Memory B cell (primary cell): ENCODE measurements at places on chromosomes 16 and 17.
A peak's percentile ranks its signal among the peaks of the same experiment; 100 is the strongest.

DNA sequence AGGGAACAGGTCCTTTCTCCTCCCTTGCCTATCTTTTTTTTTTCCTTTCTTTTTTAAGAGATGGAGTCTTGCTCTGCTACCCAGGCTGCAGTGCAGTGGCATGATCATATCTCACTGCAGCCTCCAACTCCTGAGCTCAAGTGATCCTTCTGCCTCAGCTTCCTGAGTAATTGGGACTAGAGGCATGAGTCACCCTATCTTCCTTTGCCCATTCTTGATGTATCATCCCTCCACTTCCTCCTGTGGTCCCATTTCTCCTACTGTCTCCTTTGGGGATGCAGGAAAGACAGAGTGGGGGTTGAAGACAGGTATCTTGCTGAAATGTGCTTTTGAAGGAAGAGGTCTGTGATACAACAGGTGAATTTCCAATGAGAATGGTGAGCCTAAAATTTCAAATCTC is 5.5 kb downstream of the MYO19 start:
- no peak for DNase-seq

DNA sequence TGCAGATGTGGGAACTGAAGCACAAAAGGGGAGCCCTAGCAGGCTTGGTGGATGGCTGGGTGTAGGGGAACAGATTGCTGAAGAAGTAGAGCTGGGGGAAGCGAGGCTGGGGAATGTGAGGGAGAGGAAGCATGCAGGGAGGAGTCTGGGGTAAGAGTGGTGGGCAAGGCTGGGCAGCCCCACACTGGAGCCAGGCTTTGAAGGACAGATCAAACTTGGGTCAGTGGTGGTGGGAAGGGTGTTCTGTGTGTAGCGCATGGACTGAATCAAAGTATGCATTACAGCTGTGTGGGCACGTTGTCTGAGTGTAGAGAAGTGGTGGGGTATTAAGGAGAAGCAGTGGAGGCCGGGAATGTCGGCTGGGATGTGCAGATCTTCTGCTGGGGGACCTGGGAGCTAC is 116.0 kb downstream of the CYLD start:
- DNase-seq: no peak

- DNase-seq: no peak
These were observed 156.4 kb downstream of the ZFHX3 start for GRCh38 chr16:72891291-72892227.

- no peak for DNase-seq
These were observed 39.4 kb upstream of the CDH3 start for GRCh38 chr16:68605746-68606145.

- DNase-seq: no peak
These were observed 3.2 kb downstream of the AXIN2 start for GRCh38 chr17:65558311-65558682.

DNA sequence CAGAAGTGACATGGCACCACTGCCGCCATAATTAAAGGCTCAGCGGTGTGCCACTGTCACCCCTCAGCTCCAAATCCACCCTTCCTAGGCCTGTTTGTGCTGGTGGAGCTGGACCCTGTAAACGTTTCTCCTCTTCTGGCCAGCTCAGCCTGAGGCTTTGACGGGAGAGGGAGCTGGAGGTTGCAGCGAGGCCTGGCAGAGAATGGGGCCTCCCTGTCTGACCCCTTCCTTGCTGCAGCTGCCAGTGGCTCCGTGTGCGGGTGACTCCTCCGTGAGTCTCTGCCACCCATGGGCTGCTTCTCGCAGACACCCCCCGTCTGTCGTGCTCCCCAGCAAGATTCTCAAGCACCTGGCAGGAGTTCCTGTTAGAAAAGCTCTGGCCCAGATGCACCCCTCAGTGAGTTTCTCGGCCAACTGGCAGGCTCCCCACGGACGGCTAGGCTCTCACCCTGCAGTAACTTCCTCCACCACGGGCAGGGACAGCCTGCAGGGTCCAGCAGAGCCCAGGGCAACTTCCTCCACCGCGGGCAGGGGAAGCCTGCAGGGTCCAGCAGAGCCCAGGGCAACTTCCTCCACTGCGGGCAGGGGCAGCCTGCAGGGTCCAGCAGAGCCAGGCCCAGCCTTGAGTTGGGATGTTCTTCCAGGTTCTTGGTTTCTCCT is 4.7 kb upstream of the CHMP6 start:
- DNase-seq: no peak

DNA sequence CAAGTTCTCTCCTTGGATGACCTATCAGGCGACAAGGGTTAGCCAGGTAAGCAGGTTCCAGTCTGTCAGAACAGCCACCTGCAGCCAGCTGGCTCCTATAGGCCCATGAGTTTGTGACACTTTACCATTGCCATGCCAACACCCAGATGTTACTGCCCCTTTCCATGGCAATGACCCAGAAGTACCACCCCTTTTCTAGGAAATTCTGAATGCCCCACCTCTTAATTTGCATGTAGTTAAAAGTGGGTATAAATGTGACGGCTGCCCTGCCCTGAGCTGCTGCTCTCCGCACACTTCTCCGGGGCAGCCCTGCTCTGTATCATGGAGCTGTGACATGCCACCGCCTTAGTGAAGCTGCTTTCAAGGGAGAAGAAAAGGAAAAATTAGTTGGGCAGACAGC is 10.0 kb upstream of the SECTM1 start:
- DNase-seq: no peak

DNA sequence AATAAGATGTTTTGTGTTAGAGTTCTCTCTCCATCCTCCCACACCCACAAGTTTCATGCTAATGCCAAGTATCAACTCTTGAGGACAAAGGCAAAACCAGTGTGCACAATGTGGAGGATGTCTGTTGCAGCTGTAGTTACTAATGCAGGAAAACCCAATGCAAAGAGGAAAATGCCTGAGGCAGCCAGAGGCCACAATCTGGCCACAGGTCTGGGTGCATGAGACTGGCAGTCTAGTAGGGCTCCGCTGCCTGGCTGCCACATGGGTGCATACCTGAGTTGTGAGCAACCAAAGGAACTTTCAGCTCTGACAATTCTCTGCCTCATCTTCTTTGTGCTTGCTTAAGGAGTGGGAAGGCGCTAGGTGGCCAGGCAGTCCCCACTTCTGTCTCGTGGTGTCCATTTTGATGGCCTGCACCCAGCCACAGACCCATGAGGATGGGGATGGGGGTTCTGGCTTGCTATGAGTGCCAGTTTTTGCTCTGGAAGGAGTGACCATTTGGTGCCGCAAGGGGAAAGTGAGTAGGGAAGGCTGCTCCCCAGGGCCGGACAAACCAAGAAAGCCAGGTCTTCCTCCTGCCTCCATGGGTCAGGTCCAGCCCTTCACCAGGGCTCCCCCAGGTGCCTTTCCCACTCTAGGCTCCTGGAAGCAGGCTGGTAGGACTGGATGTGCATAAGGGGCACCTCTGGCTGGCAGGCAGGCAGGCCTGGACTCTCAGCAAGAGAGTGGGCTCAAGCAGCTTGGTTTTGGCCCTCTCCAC is 4.2 kb upstream of the GFOD2 start:
- DNase-seq: no peak

DNA sequence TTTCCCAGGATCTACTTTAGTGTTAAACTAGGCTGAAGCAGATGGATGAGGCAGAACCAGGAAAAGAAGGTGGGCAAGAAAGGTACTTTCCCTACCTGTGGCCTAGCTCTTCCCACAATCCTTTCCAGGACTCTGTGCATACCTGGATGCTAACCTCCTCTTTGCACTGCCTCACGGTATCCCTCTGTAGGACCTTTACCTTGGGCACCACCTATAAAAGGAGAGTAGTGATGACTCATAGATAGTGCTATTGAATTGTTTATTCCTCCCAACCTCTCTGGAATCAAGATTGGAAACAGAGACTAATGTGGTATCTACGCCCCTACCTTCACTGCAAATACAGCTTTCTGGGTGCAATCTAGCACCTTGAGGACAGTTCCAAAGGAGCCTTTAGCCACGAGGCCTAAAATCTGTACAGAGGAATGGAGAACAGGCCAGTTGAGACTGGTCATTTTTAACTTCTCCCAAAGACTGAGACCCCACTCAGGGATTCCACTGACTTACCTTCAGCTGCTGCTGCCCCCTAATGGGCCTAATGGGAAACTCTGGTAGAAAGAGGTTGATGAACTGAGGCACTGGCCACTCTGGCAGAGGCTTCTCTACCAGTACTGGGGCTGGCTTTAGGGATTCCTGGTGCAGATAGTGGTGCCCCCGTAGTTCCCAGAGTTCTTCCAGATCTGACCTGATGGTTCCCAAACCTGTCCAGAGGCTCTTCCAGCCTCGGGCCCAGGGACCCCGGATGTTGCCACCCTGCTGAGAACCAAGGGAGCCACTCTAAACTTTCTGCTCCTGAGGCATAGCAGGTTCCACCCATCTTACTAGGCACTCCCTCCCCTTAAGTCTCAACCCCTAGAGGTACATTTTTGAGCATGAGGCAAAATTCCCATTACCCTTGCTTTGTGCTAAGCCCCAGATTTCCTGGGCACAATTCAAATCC is 781 bp downstream of the RSKR start:
- peak; percentile 40 for DNase-seq

- no peak for DNase-seq
These were observed 15.1 kb downstream of the CEP20 start for GRCh38 chr16:15873301-15873700.

DNA sequence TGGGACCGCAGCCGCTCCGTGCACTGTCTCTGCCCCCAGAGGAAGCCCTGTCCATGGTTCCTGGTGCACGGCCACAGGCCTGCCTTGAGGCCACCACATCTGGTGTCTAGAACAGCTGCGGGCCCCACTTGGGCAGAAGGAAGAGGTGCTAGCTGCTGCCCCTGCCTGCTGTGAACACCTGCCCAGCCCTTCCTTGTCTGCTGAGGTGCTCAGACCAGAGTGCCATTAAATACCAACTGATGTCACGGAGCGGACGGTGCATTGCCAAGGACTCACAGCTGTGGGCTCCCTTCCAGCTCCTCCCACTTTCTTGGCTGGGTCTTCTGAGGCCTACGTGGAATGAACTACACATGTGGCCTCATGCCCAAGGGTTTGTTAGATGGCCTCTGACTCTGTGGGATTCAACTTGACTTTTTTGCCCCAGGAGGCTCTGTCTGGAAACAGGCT is 146.1 kb downstream of the RAB11FIP4 start:
- no peak for DNase-seq

- no peak for DNase-seq
These were observed 188.3 kb upstream of the WSB1 start for GRCh38 chr17:27105636-27106035.

DNA sequence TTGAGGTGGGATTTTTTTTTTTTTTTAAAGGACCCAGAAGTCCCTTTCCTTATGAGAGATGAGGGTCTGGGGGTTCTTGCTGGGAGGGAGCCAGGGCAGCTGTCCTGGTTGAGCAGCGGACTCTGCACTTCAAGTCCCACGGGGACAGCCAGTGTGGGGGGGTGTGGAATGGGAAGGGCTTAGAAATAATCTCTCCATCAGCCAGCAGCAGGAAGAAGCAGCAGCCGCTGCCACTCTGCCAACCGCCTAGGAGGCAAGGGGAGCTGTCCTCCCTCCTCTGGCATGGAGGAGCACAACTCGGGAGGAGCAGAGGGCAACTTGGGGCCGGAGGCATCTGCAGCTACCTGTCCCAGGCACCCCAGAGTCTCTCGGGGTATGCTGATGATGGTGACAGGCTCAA is at the start of gene KCNG4:
Gene KCNG4, minus strand, starts transcription at position 104 of the 400 bp plus-strand sequence. CDS start 2,527 bp downstream, outside the sequence.
- DNase-seq: no peak

- DNase-seq: no peak
These were observed 4.4 kb upstream of the ZNF469 start for GRCh38 chr16:88378401-88378800.

DNA sequence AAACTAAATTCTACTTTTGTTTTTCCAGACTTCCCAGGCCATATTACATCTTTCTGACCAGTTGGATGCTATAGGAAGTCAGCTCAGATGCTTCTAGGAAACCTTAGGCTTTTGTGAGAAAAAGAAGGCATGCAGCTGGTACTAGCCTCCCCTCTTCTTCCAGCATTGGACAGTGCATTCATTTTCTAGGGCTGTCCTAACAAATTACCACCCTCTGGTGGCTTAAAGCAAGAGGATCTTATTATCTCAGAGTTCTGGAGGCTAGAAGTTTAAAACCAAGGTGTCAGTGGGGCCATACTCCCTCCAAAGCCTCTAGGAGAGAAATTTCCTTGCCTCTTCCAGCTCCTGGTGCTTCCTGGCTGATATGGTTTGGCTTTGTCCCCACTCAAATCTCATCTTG is 467.8 kb downstream of the SLC39A11 start:
- no peak for DNase-seq

DNA sequence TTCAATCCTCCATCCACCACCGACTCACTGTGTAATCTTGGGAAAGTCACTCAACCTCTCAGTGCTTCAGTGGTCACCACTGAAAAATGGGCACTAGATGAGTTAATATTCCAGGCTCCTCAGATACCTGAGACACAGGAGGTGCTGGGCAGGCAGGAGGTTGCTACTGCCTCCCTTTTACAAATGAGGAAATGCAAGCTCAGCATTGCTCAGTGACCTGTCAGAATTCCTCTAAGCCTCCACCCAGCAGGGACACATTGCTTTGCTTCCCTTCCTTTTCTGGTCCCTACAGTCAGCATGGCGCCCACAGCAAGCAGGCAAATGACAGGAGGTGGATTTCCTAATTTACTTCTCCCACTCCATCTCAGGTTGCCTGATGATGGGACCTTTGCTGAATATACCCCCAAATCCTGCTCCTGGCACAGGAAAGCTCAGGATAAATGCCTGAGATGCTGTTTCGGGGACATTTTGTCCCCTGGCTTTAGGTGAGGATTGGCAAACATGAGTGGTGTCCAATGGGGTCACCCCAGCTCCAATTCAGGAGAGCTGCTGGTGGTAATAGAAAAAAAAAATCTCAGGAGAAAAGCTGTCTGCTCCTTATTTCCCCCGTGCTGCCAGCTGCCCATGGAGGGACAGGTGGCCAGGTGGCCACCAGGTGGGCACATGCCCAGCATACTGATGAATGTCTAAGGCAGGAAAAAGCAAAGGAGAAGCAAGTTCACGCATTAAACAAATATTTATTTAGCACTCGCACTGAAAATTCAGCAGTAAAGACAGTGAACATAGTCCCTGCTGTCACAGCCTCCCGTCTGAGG is 5.0 kb upstream of the KRT13 start:
- DNase-seq: no peak

DNA sequence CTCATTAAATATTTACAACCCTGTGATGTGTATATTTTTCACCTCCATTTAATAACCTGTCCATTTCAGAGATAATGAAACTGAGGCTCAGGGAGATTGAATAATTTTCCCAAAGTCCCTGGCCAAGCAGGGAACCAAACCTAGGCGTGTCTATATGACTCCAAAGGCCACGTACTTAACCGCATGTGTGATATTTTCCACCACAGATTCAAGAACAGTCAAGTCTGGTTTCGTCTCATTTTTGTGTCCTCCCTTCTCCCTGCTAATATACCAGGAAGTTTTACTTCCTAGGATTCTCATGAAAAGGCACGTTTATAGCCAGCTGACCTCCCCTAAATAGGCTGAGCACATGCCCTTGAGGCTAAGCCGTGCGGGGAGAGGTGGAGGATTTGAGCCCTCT is 15.3 kb downstream of the WFIKKN2 start:
- no peak for DNase-seq

- no peak for DNase-seq
These were observed 95.1 kb downstream of the METRNL start for GRCh38 chr17:83174362-83175118.

GRCh38 chr17:76500074-76500746 is 1.0 kb downstream of the RHBDF2 start:
- no peak for DNase-seq

GRCh38 chr17:32307658-32308057 is 34.3 kb downstream of the C17orf75 start:
- no peak for DNase-seq
